ENCODE measurements at places on chromosomes 7 and 10.
A peak's percentile ranks its signal among the peaks of the same experiment; 100 is the strongest.

GRCh38 chr7:93921607-93922566, at the start of gene GNG11:
Gene GNG11, plus strand, starts transcription at chr7:93921735. Its CDS starts 403 bp downstream, at chr7:93922138.
- peaks cover 2% of the 10 kb centered on the region for H3K4me1 ChIP-seq
- peak; percentile 30 for DNase-seq
- no peaks in the 10 kb centered on the region for H3K36me3 ChIP-seq
- peaks cover 20% of the 10 kb centered on the region for H3K27me3 ChIP-seq

GRCh38 chr10:126090911-126091728, 194.8 kb downstream of the FANK1 start:
- H3K4me1 ChIP-seq, result no peaks in the 10 kb centered on the region
- no peaks in the 10 kb centered on the region for H3K27me3 ChIP-seq
- H3K27ac ChIP-seq, result no peak overlapping the region
- no peak for DNase-seq
- H3K36me3 ChIP-seq, result no peaks in the 10 kb centered on the region

DNA sequence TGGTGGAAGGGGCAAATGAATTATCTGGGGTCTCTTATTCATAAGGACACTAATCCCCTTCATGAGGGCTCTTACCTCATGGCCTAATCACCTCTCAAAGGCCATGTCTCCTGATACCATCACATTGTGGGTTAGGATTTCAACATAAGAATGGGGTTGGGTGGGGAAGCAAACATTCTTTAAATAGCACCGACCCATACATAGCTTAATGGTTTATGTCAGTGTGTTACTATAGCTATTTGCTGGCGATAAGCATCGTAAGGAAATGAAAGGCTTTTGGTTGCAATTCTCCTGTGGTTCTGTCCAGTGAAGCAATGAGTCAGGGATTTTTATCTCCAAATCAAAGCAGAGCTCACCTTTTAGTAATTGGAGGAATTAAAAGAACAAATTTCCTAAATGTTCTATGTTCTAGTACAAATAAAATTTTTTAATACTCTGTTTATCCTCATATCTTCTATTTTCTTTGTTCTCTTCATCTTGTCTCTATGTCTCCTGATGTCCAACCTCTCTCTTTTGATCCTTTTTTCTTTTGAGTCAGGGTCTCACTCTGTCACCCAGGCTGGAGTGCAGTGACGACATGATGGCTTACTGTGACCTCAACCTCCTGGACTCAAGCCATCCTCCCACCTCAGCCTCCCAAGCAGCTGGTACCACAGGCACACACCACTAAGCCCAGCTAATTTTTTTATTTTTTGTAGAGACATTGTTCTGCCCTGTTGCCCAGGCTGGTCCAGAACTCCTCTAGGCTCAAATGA, 57.0 kb upstream of the GLCCI1 start:
- H3K27me3 ChIP-seq, result peaks cover 4% of the 10 kb centered on the region
- no peak overlapping the region for H3K27ac ChIP-seq
- DNase-seq, result no peak
- H3K4me3 ChIP-seq, result no peak overlapping the region
- no peaks in the 10 kb centered on the region for H3K4me1 ChIP-seq

- no peaks in the 10 kb centered on the region for H3K4me1 ChIP-seq
- no peaks in the 10 kb centered on the region for H3K36me3 ChIP-seq
- no peaks in the 10 kb centered on the region for H3K27me3 ChIP-seq
- H3K4me3 ChIP-seq, result no peak overlapping the region
- DNase-seq, result no peak
Measured at GRCh38 chr7:12269100-12269895, 58.2 kb downstream of the TMEM106B start.

- H3K4me1 ChIP-seq, result no peaks in the 10 kb centered on the region
- no peaks in the 10 kb centered on the region for H3K27me3 ChIP-seq
- H3K36me3 ChIP-seq, result no peaks in the 10 kb centered on the region
- no peak for DNase-seq
Measured at GRCh38 chr7:28977881-28978280, 19.8 kb upstream of the TRIL start.

DNA sequence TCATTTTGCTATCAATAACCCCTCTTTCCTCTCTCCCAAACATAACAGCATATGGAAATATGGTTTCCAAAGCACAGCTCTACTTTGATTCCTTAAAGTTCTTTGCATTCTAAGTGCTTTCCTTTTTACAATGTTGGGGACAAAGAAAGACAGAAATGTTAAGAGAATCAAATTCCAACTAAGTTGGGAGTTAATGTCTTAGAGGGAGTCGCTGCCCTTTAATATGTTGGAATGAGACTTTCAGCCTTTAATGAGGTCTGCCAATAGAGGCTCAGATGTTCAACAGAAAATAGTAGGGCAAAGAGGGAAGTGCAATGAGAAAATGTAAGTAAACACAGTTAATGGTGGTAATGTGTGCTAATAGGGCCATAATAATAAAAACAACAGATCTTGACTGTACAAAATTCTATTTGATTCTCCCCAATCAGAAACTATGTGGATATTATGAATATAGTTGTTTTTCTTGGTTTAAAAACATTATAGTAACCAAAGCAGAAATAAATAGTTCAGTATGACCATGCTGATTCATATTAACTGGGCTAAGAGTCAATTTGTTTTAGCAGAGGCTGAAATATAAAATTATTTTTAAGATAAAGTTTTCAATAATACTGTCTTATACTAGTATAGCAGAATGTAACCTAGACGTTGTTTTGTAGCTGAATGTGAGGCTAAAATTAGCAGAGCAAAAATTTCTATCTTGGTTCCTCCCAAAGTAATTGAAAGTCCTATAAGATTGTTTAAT, 10.3 kb downstream of the HYCC1 start:
- no peak overlapping the region for H3K4me3 ChIP-seq
- DNase-seq, result no peak
- no peaks in the 10 kb centered on the region for H3K27me3 ChIP-seq
- H3K36me3 ChIP-seq, result peaks cover 10% of the 10 kb centered on the region
- peaks cover 46% of the 10 kb centered on the region for H3K4me1 ChIP-seq

DNA sequence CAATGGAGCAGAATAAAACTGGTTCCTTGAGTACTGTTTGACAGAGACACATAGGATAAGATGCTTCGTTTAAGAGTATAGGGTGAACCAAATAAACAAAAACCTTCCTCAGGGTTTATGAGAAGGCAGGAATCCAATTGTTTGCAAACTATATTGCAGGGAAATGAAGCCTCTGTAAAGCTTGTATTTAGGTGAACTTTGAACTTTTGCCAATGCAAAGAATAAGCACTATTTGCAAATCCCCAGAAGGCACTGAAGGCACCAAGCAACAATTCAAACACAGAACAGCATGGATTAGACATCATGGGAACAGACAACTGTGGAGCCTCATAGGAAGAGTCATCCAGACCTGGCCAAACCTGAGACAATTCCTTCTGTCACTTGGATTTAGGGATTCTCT, 47.1 kb upstream of the WASL start:
- DNase-seq, result no peak
- H3K27ac ChIP-seq, result no peak overlapping the region
- H3K4me1 ChIP-seq, result no peaks in the 10 kb centered on the region
- H3K27me3 ChIP-seq, result peaks cover 6% of the 10 kb centered on the region
- no peak overlapping the region for H3K4me3 ChIP-seq

- no peak overlapping the region for H3K4me3 ChIP-seq
- H3K27me3 ChIP-seq, result no peaks in the 10 kb centered on the region
- DNase-seq, result no peak
- no peaks in the 10 kb centered on the region for H3K4me1 ChIP-seq
- H3K36me3 ChIP-seq, result no peaks in the 10 kb centered on the region
Measured at GRCh38 chr7:137000621-137001020, 132.2 kb downstream of the CHRM2 start.

- H3K36me3 ChIP-seq, result no peaks in the 10 kb centered on the region
- no peak for DNase-seq
- peaks cover 96% of the 10 kb centered on the region for H3K27me3 ChIP-seq
- peak overlapping the region; percentile 18 for H3K4me3 ChIP-seq
- peak overlapping the region; percentile 68 for H3K27ac ChIP-seq
Measured at GRCh38 chr7:155454183-155455112, 3.5 kb upstream of the EN2 start.

GRCh38 chr10:102627736-102628293, 16.5 kb upstream of the TRIM8 start:
- peaks cover 10% of the 10 kb centered on the region for H3K4me1 ChIP-seq
- no peaks in the 10 kb centered on the region for H3K27me3 ChIP-seq
- no peak overlapping the region for H3K4me3 ChIP-seq
- H3K36me3 ChIP-seq, result peaks cover 8% of the 10 kb centered on the region
- H3K27ac ChIP-seq, result no peak overlapping the region

GRCh38 chr7:69656890-69657289, 58.6 kb downstream of the AUTS2 start:
- no peak overlapping the region for H3K4me3 ChIP-seq
- H3K4me1 ChIP-seq, result no peaks in the 10 kb centered on the region
- H3K27ac ChIP-seq, result no peak overlapping the region
- no peak for DNase-seq

DNA sequence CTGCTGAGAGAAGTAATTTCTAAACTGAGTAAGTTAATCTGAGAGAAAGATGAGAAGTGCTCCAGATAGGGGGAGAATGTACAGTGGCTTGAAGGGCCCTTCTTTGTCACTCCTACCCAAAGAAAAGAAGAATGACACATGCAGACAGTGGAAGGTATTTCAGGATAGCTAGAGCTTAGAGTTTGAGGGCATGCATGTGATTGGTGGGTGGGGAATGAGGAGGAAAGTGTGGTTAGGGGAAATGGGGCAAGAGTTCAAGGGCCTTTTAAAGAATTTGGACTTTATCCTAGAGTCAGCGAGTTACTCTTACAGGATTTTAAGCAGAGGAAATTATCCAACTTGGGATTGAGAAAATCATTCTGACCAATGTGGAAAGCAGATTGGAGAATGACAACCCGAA, 50.0 kb downstream of the ANLN start:
- no peaks in the 10 kb centered on the region for H3K27me3 ChIP-seq
- no peak overlapping the region for H3K27ac ChIP-seq
- H3K36me3 ChIP-seq, result peaks cover 23% of the 10 kb centered on the region
- no peak overlapping the region for H3K4me3 ChIP-seq
- no peaks in the 10 kb centered on the region for H3K4me1 ChIP-seq

DNA sequence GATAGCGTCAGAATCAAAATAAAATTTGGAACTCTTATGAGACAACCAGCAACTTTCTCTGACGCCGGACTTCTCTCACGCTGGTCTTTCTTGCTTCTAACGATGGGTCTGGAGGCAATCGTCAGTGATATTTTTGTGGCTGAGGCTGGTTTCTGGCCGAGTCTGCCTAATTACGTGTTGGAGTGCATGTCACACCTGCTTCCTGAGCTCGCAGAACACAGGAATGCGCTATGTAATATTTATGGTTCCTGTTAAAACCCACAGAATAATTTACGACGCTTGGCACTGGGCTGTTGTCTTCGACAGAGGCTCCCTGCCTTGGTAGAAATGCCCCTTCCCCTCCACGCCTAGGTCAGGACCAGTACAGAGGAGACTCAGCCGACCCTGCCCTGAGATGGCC, 64.9 kb downstream of the NPTX2 start:
- no peak overlapping the region for H3K27ac ChIP-seq
- H3K36me3 ChIP-seq, result no peaks in the 10 kb centered on the region
- H3K4me3 ChIP-seq, result no peak overlapping the region
- DNase-seq, result no peak
- H3K4me1 ChIP-seq, result no peaks in the 10 kb centered on the region
- H3K27me3 ChIP-seq, result peaks cover 7% of the 10 kb centered on the region

DNA sequence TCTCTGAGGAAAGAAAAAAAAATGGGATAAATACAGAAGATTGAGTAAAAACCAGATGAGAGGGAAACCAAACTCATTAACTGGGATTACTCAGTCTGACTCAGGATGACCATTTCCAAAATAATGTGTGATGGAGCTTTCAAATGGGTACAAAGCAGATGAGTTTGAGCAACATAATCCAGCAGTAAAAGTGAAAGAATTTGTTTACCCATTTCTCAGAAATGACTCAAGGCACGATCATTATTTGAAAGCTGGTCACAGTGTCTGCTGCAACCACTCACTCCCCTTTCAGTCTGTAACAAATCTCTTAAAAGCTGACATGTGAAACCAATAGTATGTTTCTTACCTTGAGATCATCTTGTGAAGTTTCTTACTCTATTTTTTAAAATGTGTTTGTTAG, 104.7 kb upstream of the KLF14 start:
- H3K4me3 ChIP-seq, result no peak overlapping the region
- peaks cover 30% of the 10 kb centered on the region for H3K27me3 ChIP-seq
- no peak for DNase-seq
- H3K4me1 ChIP-seq, result peaks cover 21% of the 10 kb centered on the region

DNA sequence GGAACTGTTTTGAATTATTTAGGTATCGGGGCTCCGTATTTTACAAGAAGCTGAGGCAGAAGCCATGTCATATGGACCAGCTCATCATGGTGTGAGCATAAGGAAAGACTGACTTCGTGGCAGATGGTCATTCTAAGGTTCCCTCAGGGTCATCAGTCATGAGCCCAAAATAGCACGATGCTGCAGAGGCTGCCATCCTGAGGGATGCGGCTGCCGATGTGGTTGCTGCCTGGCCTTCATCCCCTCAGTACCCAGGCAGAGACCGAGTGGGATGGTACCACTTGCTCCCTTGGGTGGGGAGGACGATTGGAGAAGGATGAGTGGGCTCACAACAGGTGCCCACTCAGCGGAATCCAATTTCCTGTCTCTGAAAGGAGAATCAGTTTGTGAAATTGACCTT, 490.3 kb downstream of the SDK1 start:
- H3K36me3 ChIP-seq, result no peaks in the 10 kb centered on the region
- H3K27ac ChIP-seq, result no peak overlapping the region
- no peak overlapping the region for H3K4me3 ChIP-seq

GRCh38 chr10:72336259-72337038, 18.3 kb downstream of the DNAJB12 start:
- peak overlapping the region; percentile 84 for H3K27ac ChIP-seq
- H3K4me3 ChIP-seq, result peak overlapping the region; percentile 40
- no peaks in the 10 kb centered on the region for H3K27me3 ChIP-seq
- no peak for DNase-seq
- peaks cover 70% of the 10 kb centered on the region for H3K4me1 ChIP-seq
- H3K36me3 ChIP-seq, result peaks cover 45% of the 10 kb centered on the region

GRCh38 chr7:72335561-72336381, 76.4 kb downstream of the CALN1 start:
- no peaks in the 10 kb centered on the region for H3K4me1 ChIP-seq
- no peak overlapping the region for H3K27ac ChIP-seq
- no peak for DNase-seq
- no peaks in the 10 kb centered on the region for H3K36me3 ChIP-seq

DNA sequence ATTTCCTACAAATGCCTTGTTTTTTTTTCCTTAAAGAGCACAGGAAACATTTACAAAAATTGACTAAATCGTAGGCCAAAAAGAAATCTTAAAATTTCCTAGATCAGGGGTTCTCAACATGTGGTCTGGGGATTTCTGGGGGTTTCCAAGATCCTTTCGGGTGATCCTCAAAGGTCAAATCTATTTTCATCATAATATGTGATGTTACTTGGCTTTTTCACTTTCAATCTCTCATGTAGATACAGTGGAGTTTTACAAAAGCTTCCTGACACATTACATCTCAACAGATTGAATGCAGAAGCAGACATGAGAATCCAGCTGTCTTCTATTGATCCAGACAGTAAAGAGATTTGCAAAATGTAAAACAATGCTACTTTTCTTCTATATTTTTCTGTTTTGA, 497.3 kb downstream of the INHBA start:
- H3K36me3 ChIP-seq, result no peaks in the 10 kb centered on the region
- no peaks in the 10 kb centered on the region for H3K27me3 ChIP-seq
- no peak overlapping the region for H3K27ac ChIP-seq
- no peak overlapping the region for H3K4me3 ChIP-seq

- peak; percentile 60 for DNase-seq
- H3K27ac ChIP-seq, result peak within 1 kb of the TSS; percentile 75
- peaks cover 40% of the 10 kb centered on the region for H3K27me3 ChIP-seq
- peaks cover 11% of the 10 kb centered on the region for H3K4me1 ChIP-seq
Measured at GRCh38 chr7:28180364-28181147, at the start of gene JAZF1. Gene JAZF1, minus strand, starts transcription at chr7:28180795.

- peak; percentile 44 for DNase-seq
- no peak overlapping the region for H3K4me3 ChIP-seq
- peak overlapping the region; percentile 58 for H3K27ac ChIP-seq
- H3K27me3 ChIP-seq, result no peaks in the 10 kb centered on the region
- H3K36me3 ChIP-seq, result peaks cover 9% of the 10 kb centered on the region
- H3K4me1 ChIP-seq, result peaks cover 32% of the 10 kb centered on the region
Measured at GRCh38 chr7:137992550-137993394, 9.1 kb downstream of the CREB3L2 start.

All from activated naive CD4-positive, alpha-beta T cell treated with anti-CD3 and anti-CD28 coated beads, Interleukin-2, amount 10 ng/mL, durations not matched to agents 7 days and 5 days (primary cell).